ENCODE measurements at places on chromosomes 11 and 22. TPM values are rescaled to one million over a fixed set of nuclear protein-coding genes. Genes with fewer than 3 reads are reported as not detected.
A peak's percentile ranks its signal among the peaks of the same experiment; 100 is the strongest.

The SPINDOC gene
- 16.1 TPM for total RNA-seq

The SCGB1A1 gene
- total RNA-seq: 1.8 TPM

The CRYBB3 gene
- total RNA-seq: not detected

The CD82 gene
- 69.0 TPM for total RNA-seq

The HMGXB4 gene
- total RNA-seq: 20.5 TPM

The HSPB2 gene
- not detected for total RNA-seq

The C11orf65 gene
- 1.3 TPM for total RNA-seq

The PARVA gene
- 0.41 TPM for total RNA-seq

The CLMP gene
- total RNA-seq: 0.09 TPM

The EXPH5 gene
- 3.7 TPM for total RNA-seq

The CCDC87 gene
- total RNA-seq: 0.65 TPM

The CTSF gene
- total RNA-seq: 18.2 TPM

The YAP1 gene
- total RNA-seq: 0.23 TPM

The TCN2 gene
- total RNA-seq: 0.26 TPM

DNA sequence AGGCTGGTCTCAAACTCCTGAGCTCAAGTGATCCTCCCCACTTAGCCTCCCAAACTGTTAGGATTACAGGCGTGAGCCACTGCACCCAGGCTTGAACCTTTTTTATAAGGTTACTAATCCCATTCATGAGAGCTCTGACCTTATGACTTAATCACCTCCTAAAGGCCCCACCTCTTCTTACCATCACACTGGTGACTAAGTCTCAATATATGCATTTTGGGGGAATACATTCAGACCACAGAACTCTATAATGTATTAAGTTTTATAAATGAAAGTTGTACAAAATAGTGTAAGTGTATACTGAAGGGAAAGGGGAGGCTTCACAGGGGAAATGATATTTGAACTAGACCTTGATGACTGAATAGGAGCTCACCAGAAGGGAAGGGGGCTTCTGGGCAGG, 28.4 kb upstream of the RBFOX2 start:
- H3K4me3 ChIP-seq: no peak overlapping the region
- no peaks in the 10 kb centered on the region for H3K36me3 ChIP-seq
- H3K27me3 ChIP-seq: no peaks in the 10 kb centered on the region

DNA sequence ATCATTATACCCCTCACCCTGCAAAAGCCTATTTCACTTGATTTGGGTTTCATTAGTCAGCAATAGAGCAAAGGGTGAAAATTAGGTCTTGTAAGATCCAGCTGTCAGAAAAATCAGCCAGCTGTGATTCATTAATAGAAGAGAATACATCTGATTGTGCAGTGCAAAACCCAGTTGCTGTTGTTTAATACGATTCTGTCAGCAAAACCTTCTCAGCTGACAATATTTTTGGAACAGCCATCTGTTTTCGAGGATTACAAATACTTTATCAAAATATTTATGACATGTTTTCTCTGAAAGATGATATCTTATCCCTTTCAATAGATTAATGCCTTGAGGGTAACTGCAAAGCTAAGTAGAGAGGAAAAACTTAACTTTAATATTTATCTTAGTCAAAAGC, 1354.0 kb upstream of the RAG2 start:
- no peaks in the 10 kb centered on the region for H3K4me1 ChIP-seq
- no peak for DNase-seq
- no peaks in the 10 kb centered on the region for H3K27me3 ChIP-seq
- no peak overlapping the region for H3K27ac ChIP-seq
- no peaks in the 10 kb centered on the region for H3K36me3 ChIP-seq
- no peak overlapping the region for H3K4me3 ChIP-seq

GRCh38 chr22:19822301-19823117, 32.2 kb downstream of the GNB1L start:
- no peaks in the 10 kb centered on the region for H3K27me3 ChIP-seq
- H3K4me3 ChIP-seq: no peak overlapping the region
- H3K36me3 ChIP-seq: peaks cover 3% of the 10 kb centered on the region
- H3K4me1 ChIP-seq: no peaks in the 10 kb centered on the region

DNA sequence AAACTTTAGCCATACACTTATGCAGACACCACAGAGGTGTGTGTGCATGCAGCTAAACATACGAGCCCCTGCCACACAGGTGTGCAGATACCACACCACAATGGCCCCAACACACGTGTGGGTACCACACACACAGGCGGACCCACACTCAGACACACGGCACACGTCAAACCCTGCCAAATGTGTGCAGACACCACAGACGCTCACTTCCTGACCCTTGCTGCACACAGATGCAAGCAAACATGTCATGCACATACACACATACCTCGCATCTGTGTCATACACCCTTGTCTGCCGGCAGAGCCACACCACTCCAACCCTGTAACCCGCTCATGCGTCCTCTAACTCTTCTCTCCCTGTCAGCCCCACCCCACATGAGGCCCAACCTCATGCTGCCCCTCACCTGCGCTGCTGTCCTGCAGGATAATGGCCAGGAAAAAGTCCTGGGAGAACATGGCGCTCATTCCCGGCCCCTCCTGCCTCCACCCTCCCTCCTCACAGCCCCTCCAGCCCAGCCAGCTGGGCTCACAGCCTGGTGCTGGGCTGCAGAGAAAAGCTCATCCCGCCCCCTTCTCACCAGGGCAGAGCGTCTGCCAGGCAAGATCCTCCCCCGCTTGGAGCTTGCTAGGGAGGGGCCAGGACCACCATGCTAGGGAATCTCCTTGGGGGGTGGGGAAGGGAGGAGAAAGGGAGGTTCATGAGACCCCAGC, 14.2 kb downstream of the SMPD1 start:
- peaks cover 82% of the 10 kb centered on the region for H3K4me1 ChIP-seq
- H3K4me3 ChIP-seq: peak overlapping the region; percentile 41
- DNase-seq: peak; percentile 46
- H3K27ac ChIP-seq: peak overlapping the region; percentile 90
- no peaks in the 10 kb centered on the region for H3K27me3 ChIP-seq
- H3K36me3 ChIP-seq: peaks cover 22% of the 10 kb centered on the region

DNA sequence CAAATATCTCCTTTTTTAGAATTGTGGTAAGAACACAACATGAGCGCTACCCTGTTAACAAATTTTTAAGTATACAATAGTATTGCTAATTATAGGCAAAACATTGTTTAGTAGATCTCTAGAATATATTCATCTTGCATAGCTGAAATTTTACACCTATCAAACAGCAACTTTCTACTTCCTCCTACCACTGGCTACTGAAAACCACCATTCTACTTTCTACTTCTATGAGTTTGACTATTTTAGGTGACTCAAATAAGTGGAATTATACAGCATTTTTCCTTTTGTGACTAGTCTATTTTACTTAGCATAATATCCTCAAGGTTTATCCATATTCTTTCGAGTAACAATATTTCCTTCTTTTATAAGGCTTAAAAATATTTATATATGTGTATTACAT, 128.4 kb downstream of the FAM76B start:
- H3K4me3 ChIP-seq: no peak overlapping the region
- H3K27me3 ChIP-seq: no peaks in the 10 kb centered on the region
- DNase-seq: no peak

- H3K4me3 ChIP-seq: no peak overlapping the region
- H3K27me3 ChIP-seq: no peaks in the 10 kb centered on the region
- no peaks in the 10 kb centered on the region for H3K36me3 ChIP-seq
- no peaks in the 10 kb centered on the region for H3K4me1 ChIP-seq
- H3K27ac ChIP-seq: no peak overlapping the region
- DNase-seq: peak; percentile 71
These were observed 18.0 kb upstream of the IL17REL start for GRCh38 chr22:50030297-50031188.

GRCh38 chr11:76846441-76846840, 14.3 kb upstream of the ACER3 start:
- no peak overlapping the region for H3K27ac ChIP-seq
- H3K36me3 ChIP-seq: no peaks in the 10 kb centered on the region
- H3K4me3 ChIP-seq: no peak overlapping the region
- no peaks in the 10 kb centered on the region for H3K4me1 ChIP-seq
- DNase-seq: no peak
- no peaks in the 10 kb centered on the region for H3K27me3 ChIP-seq

DNA sequence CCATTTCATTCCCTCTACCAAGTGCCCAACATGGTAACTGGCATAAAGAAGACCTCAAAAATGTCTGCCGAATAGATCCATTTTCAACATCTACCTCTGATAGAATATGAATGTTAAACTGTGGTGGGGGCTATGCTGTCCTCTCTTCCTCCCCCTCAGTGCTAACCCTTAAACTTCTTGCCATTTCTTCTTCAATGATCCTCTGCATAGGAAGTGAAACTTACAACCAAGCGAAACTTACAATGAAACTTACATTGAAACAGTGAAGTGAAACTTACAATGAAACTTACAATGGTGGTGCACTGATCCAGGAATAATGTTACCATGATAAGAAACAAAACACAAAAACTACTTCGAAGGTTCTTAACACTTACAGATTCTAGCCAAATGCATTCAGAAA, 4.7 kb downstream of the RTCB start:
- no peak for DNase-seq
- H3K4me3 ChIP-seq: no peak overlapping the region
- peaks cover 11% of the 10 kb centered on the region for H3K4me1 ChIP-seq
- H3K36me3 ChIP-seq: peaks cover 8% of the 10 kb centered on the region
- no peaks in the 10 kb centered on the region for H3K27me3 ChIP-seq
- no peak overlapping the region for H3K27ac ChIP-seq

DNA sequence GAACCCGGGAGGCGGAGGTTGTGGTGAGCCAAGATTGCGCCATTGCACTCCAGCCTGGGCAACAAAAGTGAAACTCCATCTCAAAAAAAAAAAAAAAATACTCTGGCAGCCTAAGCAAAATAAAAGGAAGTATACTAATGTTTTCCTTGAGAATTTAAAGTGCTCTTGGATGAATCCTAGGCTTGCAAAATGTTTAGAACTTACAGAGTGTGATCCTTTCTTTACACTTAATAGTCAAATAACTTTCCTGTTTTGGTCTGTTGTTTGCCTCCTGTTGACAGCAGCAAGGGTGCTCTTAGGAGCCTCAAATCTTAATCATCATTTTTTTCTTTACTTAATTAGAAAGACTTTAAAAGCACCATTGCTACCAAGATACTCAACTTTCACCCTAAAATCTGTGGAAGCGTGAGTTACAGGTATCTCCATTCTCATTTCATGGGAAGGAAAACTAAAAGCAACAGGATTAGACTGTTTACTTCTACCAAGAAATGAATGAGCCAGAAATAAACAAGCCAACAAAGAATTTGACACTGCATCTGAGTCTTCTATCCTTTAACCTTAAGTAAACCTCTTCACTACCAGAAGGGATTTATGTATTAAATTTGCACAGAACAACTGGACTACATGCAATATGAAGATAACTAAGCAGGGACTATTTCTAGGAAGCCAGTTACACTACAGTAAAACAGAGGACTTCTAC, 38.7 kb upstream of the CRTAM start:
- peaks cover 71% of the 10 kb centered on the region for H3K36me3 ChIP-seq
- H3K4me1 ChIP-seq: peaks cover 5% of the 10 kb centered on the region
- no peak overlapping the region for H3K4me3 ChIP-seq
- H3K27ac ChIP-seq: no peak overlapping the region
- H3K27me3 ChIP-seq: no peaks in the 10 kb centered on the region

DNA sequence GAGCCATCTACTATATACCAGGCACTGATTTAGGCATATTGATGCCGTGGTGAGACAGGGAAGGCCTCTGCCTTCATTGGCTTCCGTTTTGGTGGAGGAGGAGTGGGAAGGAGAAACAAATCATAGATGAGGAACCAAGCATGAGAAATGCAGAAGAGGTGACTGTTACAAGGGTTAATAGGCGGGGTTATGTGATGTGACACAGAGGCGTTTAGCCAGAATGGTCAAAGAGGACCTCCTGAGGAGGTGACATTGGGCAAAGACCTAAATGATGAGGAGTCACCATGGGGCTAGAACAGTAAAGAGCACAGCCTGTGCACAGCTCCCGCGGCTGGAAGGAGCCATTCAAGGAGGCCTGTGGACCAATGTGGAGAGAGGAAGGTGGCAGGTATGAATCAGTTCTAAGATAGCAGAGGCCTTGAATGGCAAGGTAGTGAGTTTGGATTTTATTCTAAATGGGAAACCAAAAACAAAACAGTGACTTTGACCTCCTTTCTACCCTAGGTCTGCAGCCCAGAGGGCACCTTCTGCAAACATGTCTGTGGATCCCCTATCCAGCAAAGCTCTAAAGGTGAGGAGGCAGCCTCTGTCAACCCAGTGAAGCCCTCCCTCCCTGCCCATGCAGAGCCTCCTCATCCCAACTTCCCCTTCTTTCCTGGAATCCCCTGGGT, 11.7 kb downstream of the MAFF start:
- H3K27ac ChIP-seq: no peak overlapping the region
- no peak overlapping the region for H3K4me3 ChIP-seq
- peaks cover 2% of the 10 kb centered on the region for H3K4me1 ChIP-seq

DNA sequence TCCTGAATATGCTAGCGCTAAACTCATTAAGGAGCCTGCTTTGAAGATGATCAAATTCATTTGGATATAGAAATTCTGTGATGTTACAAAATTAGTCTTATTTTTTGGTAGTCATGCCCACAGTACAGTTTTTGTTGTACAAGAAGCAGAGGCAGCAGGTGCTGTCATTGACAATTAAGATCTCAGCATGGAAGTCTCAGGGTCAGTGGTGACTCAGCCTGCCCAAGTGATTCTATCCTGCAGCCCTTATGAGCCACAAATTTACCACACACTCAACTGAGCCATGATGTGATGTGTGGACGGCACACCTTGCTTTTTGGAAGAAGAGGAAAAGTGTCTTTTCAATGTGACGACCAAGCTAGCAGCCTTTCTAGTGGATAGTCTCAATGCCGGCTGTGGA, 153.6 kb upstream of the SORL1-AS1 start:
- H3K4me3 ChIP-seq: no peak overlapping the region
- H3K27ac ChIP-seq: no peak overlapping the region
- H3K4me1 ChIP-seq: no peaks in the 10 kb centered on the region

GRCh38 chr11:121417055-121417551, 35.0 kb upstream of the SORL1 start:
- no peaks in the 10 kb centered on the region for H3K27me3 ChIP-seq
- peaks cover 15% of the 10 kb centered on the region for H3K4me1 ChIP-seq
- no peak overlapping the region for H3K4me3 ChIP-seq

DNA sequence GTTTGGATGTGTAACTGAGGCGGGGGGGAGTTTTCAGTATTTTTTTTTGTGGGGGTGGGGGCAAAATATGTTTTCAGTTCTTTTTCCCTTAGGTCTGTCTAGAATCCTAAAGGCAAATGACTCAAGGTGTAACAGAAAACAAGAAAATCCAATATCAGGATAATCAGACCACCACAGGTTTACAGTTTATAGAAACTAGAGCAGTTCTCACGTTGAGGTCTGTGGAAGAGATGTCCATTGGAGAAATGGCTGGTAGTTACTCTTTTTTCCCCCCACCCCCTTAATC, 2.3 kb downstream of the MALAT1 start:
- no peaks in the 10 kb centered on the region for H3K27me3 ChIP-seq
- peaks cover 34% of the 10 kb centered on the region for H3K4me1 ChIP-seq
- H3K27ac ChIP-seq: peak overlapping the region; percentile 97
- H3K36me3 ChIP-seq: peaks cover 55% of the 10 kb centered on the region
- no peak for DNase-seq
- H3K4me3 ChIP-seq: peak overlapping the region; percentile 100

GRCh38 chr11:66069715-66070603, at the start of gene PACS1:
PACS1 (plus strand) TSS chr11:66070272; CDS start chr11:66070487, 215 bp downstream.
- H3K4me3 ChIP-seq: peak within 1 kb of the TSS; percentile 81
- H3K27ac ChIP-seq: peak within 1 kb of the TSS; percentile 81
- peaks cover 24% of the 10 kb centered on the region for H3K4me1 ChIP-seq
- no peaks in the 10 kb centered on the region for H3K27me3 ChIP-seq
- peaks cover 49% of the 10 kb centered on the region for H3K36me3 ChIP-seq
- peak; percentile 67 for DNase-seq

- H3K27me3 ChIP-seq: no peaks in the 10 kb centered on the region
- H3K4me1 ChIP-seq: no peaks in the 10 kb centered on the region
- no peak for DNase-seq
- H3K4me3 ChIP-seq: no peak overlapping the region
- H3K27ac ChIP-seq: no peak overlapping the region
- no peaks in the 10 kb centered on the region for H3K36me3 ChIP-seq
These were observed 17.6 kb upstream of the MED17 start for GRCh38 chr11:93766504-93766903.

All from T-cell (primary cell).